NCI-H446 treated with DMSO at 0.1 percent for 48 hours (cell line): ENCODE measurements at places on chromosomes 2 and 18.

DNA sequence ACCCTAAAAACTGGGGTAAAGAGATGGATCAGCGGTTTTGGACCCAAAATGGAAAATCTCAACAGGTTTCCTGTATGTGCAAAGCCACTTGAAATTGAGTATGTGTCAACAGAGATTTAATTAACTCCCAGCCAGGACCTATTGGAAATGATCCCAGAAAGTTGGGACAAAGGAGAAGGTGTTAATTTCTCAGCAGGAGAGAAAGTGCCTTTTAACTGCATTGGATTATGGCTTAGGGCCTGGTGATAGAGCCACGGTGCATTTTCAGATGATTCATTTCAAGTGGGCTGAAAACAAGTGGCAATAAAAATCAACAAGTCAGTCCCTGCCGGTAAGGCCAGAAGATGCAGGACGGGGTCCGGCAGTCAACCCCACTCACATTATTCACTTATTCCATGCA lies 80.2 kb upstream of the BCL11A start:
- DNase-seq = peak; percentile 5

- DNase-seq = peak; percentile 72
Observed at GRCh38 chr2:40187054-40187453, 264.8 kb downstream of the SLC8A1 start.

GRCh38 chr2:42098571-42099437 lies 51.0 kb downstream of the PKDCC start:
- no peak for DNase-seq

GRCh38 chr18:70450426-70451253 lies 161.8 kb downstream of the SOCS6 start:
- DNase-seq = no peak

DNA sequence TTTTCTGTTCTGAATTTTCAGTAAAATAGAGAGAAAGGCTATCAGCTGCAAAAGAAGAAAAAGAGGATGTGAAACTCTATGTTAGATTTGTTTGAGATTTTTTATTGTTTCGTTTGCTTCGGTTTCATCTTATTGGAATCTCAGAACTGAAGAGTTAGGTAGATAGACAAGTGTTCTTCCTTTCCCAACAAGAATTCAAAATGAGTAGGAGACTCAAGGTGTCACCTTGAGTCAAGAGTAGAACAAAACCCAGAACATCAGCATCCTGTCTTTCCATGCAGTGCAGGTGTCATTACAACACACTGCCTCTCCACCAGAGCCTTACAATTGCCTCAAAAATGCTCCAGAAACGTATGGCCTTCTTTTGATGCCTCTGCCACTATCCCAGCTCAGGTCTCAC lies 21.1 kb downstream of the NBAS start:
- no peak for DNase-seq

GRCh38 chr2:84290537-84290936 lies 168.5 kb downstream of the SUCLG1 start:
- no peak for DNase-seq

DNA sequence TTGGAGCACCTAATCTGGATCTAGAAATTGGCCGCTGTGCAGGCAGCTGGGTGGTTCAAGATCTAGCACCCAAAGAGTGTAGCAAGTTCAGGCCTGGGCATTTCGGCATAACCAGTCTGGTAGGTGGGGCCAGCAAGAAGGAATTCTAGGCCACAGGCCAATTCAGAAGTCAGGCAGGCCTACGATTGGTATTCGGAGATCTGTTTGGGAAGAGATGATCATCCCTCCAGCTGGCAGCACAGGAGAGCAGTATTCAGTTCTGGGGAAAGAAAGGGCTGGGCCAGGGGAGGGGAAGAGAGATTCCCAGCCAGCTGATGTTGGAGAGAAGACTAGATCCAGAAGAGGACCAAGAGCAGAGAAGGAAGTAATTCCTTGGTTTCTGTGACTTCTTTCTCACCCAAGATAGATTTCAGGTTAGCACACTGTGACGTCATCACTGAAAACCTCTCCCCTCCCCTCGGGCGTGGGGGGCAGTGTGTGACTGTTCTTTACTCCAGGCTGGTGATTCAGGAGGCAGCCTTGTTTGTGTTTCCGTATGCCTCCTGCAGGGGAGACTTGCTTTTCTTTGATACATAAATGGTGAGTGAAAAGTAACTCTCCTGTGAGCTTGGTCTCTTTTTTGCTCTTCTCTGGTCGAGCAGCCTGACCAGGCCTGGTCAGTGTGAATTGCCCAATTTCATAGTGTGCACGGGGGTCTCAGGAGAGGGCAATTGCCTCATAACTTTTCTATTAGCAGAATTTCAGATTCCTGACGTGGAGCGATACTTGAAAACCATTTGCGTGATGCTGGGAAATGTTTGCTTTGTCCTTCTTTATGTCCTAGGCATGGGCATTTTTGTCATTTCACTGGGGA lies 61.1 kb downstream of the MEIS1 start:
- DNase-seq = peak; percentile 70

- no peak for DNase-seq
Observed at GRCh38 chr2:27261926-27262298, 935 bp downstream of the SLC30A3 start.

- no peak for DNase-seq
Observed at GRCh38 chr18:65124633-65125032, 626.2 kb upstream of the CDH7 start.

GRCh38 chr18:24633121-24633520 lies 172.7 kb downstream of the HRH4 start:
- no peak for DNase-seq

DNA sequence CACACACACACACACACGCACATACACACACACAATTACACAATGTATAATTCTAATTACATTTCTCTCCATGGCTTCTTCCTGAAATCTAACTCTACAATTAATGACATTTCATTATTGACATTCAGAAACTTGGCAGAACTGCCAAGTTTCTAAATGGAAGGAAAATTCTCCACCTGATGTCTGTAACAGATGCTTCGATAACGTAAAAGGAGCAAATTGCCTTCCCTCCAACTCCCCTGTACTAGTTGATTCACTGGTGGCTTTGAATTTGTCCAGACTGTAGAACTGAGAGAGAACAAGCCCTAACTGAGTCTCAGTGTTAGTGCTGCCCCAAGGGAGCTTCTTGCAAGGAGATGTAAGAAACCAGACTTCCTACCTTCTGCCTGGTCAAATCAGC lies 255.1 kb upstream of the TMEM200C start:
- DNase-seq = no peak

- DNase-seq = no peak
Observed at GRCh38 chr2:118784860-118785259, 62.6 kb downstream of the EN1 start.

DNA sequence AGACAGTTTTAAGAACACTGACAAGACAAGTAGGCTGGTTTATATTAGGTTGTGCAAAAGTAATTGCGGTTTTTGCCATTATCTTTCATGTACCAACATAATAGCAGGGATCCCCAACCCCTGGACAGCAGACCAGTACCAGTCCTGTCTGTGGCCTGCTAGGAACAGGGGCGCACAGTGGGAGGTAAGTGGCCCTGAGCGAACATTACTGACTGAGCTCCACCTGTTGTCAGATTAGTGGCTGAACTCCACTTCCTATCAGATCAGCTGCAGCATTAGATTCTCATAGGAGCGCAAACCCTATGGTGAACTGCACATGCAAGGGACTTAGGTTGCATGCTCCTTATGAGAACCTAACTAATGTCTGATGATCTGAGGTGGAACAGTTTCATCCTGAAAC lies 921.9 kb downstream of the CCDC85A start:
- DNase-seq = no peak

DNA sequence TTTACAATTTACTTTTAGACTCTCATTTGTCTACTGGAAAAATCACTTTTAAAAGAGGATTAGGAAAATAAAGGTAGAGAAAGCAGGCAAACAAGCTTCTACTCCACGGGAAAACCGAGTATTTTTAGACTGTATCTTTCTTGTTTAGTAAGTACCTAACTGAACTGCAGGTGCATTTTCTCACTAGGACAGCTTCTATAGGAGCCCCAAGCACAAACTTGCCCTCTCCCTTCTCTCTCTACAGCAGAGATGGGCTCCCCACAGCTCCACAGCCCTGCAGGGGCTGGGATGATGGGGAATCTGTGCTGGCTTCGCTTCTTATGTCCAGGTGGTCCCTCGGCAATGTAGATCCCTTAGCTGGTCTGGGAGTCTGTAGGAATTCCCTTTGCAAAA lies 16.2 kb downstream of the PSTPIP2 start:
- DNase-seq = no peak

- DNase-seq = no peak
Observed at GRCh38 chr18:36729197-36729596, 99.6 kb downstream of the TPGS2 start.

DNA sequence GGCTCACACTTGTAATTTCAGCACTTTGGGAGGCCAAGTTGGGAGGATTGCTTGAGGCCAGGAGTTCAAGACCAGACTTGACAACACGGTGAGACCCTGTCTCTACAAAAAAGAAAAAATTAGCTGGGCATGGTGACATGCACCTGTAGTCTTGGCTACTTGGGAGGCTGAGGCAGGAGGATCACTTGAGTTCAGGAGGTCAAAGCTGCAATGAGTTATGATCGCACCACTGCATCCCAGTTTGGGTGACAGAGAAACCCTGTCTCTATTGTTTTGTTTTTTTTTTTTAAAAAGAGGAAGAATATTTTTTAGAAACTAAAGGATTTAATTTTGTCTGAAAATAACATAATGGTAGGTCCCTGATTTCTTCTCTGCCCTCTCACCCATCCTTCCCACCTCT lies 79.4 kb upstream of the TMEM200C start:
- DNase-seq = no peak

GRCh38 chr2:20005067-20005627 lies 7.3 kb downstream of the MATN3 start:
- no peak for DNase-seq

DNA sequence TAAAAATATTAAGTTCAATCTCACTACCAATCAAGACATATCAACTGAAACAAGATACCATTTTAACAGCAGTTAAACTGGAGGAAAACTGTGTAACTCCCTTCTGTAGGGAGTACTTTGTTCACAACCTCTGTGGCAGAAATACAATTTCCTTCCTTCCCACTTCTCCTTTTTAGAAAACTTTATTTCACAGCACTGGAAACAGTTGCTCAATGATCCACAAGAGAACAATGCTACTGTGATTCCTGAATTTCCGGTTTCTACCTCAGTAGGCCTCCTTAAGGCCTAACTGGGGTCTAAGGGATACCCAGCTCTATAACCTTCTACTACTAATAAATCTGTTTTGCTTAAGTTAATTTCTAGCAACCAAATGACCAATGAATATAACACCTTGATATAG lies 14.1 kb downstream of the TLK1 start:
- DNase-seq = no peak

- DNase-seq = no peak
Observed at GRCh38 chr18:50453014-50453680, 78.3 kb downstream of the SKA1 start.

GRCh38 chr2:120738786-120739437 lies 3.2 kb downstream of the GLI2 start:
- no peak for DNase-seq

DNA sequence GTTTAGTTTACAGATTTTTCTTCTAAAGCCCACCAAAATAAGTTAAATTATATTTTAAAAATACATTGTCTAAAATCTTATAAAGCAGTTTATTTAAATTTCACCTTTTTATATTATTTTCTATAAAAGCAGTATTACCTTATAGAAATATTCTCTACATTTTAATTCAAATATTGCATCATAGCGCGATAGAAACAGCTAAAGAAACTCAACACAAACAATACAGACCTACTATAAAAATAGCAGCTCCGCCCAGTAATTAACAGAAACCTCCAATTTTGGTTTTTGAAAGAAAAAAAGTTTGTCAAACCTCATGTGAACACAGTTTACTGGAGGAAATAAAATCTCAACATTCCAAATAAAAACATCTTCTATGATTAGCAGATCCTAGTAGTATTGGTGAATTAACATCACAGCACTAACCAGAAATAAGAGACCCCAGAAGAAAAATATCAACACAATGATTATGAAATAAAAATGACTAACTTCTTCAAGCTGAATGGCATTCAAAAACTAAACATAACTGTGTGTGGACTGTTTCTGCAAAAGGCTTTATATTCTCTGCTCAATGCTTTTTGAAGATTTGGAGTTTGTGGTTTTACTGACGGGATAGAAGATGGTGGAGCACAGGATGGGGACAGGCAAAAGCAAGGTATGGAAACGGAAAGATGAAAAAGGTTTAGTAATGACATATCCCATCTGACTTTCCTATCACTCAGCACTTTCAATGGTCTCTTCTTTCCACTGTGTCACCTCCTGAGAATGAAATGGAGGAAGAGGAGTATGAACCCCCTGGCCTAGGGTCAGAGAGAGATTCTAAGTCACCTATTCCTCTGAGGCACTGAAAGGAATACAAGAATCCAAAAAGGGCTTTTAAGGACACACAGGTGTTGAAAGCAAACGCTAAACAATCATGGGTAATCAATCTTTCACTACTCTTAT lies 17.5 kb downstream of the MAP4K3 start:
- no peak for DNase-seq
